Kidney (tissue), 22 donors: ENCODE measurements at places on chromosomes 4 and X.

DNA sequence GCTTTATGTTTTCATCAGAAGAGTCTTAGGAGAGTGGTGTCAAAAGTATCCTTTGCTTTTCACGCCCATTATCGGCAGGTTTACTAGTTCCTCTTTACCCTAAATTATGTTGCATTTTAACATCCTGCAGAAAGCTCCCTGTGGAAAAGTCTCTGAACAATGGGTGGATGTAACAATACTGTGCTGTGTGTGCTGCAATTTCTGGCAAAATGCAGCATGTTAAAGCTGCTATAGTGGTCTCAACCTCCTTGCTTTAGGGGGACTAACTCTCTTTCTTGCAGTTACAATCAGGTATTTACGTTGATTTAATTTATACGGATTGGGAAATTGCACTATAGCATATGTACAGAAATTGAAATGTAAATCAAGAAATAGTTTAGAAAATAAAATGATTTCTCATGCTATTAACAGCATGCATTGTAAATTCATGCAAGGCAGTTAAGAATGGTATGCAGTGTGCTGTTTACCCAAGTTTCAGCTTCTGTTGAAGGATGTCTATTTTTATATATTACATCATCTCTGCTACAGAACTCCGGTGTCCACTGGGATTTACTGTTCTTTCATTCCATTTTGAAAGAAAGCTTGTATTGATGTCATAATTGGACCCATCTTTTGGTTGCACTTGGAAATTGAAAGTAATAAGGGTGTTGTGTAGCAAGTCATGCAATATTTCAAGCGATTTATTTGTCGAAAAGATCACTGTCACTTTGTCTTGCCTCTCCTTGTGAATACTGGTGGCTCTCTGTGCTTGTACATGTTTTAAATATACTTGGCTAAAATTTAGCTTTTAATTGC lies 145.7 kb downstream of the RAPGEF2 start:
- H3K27me3 ChIP-seq = no peaks in the 10 kb centered on the region
- H3K36me3 ChIP-seq = no peaks in the 10 kb centered on the region
- DNase-seq = no peak
- H3K27ac ChIP-seq = peak overlapping the region; percentile 20
- no peak overlapping the region for H3K4me3 ChIP-seq
- no peaks in the 10 kb centered on the region for H3K4me1 ChIP-seq

- no peaks in the 10 kb centered on the region for H3K27me3 ChIP-seq
- no peak for DNase-seq
- H3K4me3 ChIP-seq = no peak overlapping the region
Measured at GRCh38 chr4:83153417-83153816, 38.9 kb upstream of the PLAC8 start.

DNA sequence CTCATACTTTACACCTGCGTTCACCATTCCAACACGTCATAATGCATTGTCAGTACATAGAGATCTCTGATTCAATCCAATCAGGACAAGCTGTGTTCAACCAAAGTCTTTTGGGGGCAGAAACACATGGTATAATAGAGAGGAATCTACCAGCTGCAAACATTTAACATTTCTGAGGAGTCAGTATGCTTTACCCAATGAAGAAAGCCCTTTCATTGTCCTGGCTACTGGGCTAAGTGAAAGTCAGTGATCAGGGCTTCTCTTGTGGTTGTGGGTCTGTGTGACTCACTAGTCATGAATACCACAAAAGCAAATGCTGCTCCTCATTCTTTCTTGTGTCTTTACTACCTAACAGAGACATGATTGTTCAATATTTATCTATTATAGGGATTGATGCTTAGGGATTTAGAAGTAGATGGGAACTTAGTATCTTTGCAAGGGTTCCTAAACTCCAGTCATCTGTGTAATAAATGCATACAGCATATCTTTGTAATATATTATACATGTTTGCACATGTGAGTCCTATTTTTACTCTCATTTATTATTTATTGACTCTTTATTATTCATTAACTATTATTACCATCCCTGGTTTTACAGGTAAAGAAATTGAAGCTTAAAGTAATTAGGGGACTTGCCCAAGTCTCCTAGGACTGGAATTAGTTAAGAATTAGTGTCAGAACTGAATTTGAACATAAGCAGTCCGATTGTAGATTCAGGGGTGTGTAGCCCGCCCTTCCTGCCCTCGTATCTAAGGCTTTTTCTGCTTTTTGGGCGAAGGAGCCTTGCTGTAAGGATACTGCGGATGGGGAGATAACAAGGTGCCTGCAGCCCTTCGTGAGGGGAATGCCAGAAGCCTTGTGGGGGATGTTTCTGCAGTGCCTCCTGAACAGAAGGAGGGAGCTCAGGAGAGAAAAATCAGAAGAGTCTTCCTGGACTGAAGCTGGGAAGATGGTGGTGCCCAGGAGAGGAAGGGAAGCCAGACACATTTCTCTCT lies 353.1 kb upstream of the BOD1L1 start:
- no peaks in the 10 kb centered on the region for H3K36me3 ChIP-seq
- peak overlapping the region; percentile 20 for H3K4me3 ChIP-seq
- no peak overlapping the region for H3K27ac ChIP-seq
- no peak for DNase-seq
- H3K4me1 ChIP-seq = peaks cover 22% of the 10 kb centered on the region

GRCh38 chrX:66030505-66031317 lies 9.2 kb downstream of the VSIG4 start:
- no peaks in the 10 kb centered on the region for H3K4me1 ChIP-seq
- DNase-seq = no peak
- no peak overlapping the region for H3K4me3 ChIP-seq
- H3K36me3 ChIP-seq = no peaks in the 10 kb centered on the region

GRCh38 chr4:153564630-153565525 lies 98.7 kb downstream of the TMEM131L start:
- peaks cover 5% of the 10 kb centered on the region for H3K36me3 ChIP-seq
- no peak for DNase-seq
- no peaks in the 10 kb centered on the region for H3K27me3 ChIP-seq
- H3K4me3 ChIP-seq = no peak overlapping the region
- H3K27ac ChIP-seq = peak overlapping the region; percentile 51
- H3K4me1 ChIP-seq = peaks cover 5% of the 10 kb centered on the region

DNA sequence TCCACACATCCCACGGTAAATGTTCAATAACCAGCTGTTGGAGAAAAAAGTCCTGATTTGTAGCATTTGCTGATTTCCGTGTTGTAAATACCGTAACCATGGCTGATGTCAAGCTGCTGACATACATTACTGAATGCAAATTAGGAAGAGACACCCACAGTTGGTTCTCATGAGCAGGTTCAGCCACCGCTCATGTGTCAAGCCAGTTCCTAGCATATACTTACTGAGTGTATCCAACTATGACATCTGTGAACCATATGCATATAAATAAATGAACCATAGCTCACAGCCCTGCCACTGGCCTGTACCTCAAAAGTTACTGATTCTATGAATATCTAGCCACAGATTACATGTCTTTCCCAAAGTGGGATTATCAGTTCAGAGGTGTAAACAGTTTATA lies 29.5 kb downstream of the FHDC1 start:
- H3K4me3 ChIP-seq = no peak overlapping the region
- no peaks in the 10 kb centered on the region for H3K4me1 ChIP-seq
- no peaks in the 10 kb centered on the region for H3K36me3 ChIP-seq
- H3K27ac ChIP-seq = no peak overlapping the region
